ENCODE measurements at places on chromosomes 7 and 10.

DNA sequence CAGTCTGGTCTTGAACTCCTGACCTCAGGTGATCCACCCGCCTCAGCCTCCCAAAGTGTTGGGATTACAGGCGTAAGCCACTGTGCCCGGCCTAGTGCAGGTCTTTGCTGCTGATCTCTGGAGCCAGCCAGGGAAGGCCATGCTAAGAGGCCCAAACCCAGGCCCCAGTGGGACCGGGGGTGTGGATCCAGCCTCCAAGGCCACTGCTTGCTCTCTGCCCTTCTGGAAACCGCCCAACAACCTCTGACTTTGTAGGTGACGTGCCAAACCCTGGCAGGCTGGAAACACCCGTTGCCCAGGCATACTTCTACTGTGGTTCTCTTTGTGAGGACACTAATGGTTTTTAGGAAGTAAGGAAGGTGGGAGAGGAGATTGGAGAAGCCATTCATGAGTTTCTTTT is 83.5 kb upstream of the GNA12 start:
- no peak for DNase-seq

DNA sequence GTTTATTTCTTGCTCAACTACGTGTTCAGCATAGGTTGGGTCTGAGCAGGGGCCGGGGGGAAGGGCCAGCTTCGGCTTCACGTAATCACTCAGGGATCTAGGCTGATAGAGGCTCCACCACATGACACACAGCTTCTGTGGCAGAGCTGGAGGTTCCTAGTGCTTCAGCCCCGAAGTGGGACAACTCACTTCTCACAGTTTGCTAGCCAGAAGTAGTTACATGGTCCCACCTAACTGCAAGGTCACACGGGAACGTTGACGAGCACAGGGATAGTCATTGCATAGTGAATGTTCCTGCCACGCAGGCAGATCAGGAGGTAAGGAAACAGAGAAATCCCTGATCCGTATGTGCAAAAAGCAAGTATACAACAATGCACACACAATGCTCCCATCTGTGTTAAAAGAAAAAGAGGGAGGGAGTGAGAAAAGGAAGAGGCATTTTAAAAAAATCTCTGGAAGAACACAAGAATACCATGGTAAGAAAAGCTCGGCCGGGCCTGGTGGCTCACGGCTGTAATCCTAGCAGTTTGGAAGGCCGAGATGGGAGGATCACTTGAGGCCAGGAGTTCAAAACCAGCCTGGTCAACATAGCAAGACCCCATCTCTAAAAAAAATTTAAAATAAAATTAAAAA is 16.9 kb downstream of the SMURF1 start:
- DNase-seq, result no peak

DNA sequence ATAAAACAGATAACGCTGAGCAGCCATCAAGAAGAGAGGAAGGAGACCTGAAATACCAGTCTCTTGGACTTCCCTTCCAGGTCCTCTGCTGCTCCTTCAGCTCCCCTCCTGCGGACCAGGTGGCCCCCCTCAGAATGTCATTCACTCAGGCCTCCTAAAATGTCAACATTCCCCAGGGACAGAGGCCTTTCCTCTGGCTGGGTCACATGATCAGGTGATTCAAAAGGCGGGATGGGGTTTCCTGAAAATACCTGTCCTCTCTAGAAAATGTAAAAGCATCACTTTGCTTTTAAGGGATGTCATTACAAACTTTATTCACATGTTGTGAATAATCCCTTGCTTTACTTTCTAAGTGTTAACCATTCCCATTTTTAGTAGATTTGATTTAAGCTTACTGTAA is 311.1 kb downstream of the INHBA start:
- no peak for DNase-seq

GRCh38 chr7:2947058-2947780 is 96.4 kb downstream of the CARD11 start:
- DNase-seq, result no peak

DNA sequence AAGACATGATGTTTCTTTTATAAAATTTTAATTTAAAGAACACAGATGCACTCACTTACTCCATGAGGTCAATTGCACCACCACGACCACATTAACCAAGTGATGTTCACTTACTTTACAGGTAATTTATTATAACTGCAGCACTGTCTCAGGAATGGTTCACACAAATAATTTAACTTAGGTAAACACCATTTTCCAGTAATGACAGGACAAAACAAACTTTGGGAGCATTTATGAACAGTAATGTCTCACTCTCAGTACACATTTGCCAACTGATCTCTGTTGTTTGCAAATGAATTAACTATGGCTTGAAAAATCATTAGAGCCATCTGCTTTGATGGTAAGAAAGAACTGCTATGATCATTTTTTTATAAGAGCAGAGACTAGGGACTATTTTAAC is 150.4 kb downstream of the ETV1 start:
- DNase-seq, result no peak

Data from stimulated activated CD8-positive, alpha-beta memory T cell treated with anti-CD3 and anti-CD28 coated beads, Interleukin-4, amount 100 ng/mL, for 4 hours (primary cell).